ENCODE measurements at places on chromosomes 4 and X.

DNA sequence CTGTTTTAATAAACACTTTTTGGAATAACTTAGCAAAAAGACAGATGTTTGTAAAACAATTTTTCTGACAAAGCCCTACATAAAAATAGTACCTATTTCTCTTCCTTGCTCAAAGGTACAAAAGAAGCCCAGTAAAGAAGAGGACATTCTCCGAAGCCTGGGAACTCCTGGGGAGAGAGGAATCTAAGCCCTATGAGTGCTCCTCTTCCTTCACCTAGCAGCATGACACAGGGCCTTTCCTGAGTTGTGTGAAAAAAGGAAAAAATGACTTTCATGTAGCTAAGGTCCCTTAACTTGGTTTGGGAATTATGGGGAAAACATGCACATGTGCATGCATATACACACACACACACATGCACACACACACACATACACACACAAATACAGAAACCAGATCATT is 586.9 kb downstream of the TMA16 start:
- no peak for DNase-seq

DNA sequence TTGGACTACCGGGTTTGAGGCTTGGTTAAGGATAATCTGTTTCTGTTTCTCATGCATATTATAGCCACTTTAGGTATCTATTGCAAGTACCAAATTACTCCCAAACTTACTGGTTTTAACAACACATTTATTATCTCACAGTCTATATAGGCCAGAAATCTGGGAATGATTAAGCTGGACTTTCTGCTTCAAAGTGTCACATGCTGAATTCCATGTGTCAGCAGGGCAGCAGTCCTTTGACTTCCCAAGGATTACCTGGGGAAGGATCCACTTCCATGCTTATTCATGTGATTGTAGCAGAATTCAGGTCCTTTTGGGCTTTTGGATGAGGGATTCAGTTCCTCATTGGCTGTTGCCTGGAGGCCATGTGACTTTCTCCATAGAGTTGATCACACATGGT is 349.0 kb upstream of the TRAM1L1 start:
- no peak for DNase-seq

GRCh38 chr4:157776930-157777528 is 395.8 kb downstream of the GASK1B start:
- no peak for DNase-seq

GRCh38 chr4:107823870-107824349 is 822 bp upstream of the SGMS2 start:
- no peak for DNase-seq

DNA sequence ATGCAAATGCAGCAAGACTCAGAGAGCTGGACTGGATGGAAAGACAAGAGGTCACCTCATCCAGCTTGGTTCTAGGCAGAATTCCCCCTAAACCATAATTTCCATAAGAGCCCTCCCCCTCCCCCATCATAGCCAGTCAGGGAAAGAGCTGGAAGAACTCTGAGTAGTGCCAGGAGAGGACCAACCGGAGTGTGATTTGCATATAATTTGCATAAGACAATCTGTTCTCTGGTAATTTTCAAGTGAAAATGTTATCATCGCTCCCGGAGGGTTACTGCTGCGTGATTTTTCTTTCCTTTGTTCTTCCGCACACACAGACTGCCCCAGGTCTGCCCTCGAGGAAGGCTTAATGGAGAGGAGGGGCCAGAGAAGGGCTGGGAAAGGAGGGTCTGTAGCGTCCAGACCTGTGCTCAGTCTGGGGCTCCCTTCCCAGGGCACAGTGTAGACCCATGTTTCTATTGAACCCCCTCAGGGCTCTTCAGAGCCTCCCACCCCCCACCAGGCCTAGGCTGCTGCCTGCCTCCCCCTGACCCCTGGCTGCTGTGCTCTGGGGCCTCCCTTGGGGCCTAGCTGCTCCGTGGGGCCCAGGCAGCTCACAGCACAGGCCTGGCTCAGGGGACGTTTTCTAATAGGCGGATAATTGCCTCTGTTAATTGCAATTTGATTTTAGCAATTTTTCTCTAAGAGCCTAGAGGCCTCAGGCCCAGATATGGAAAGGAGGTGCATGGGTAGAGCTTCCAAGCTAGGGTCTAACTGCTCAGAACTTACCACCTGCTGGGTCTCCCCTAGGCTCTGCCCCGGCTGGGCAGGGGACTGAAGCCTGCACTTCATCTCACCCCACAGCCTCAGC is 90.4 kb upstream of the PJA1 start:
- DNase-seq, result no peak

- DNase-seq, result no peak
Observed at GRCh38 chrX:124257924-124258702, 74.3 kb upstream of the TEX13D start.

GRCh38 chrX:70049406-70049805 is 332 bp downstream of the AWAT2 start:
- DNase-seq, result no peak

- no peak for DNase-seq
Observed at GRCh38 chr4:159856451-159856850, 753.6 kb downstream of the RAPGEF2 start.

GRCh38 chr4:25743971-25744370 is 88.3 kb downstream of the SLC34A2 start:
- DNase-seq, result no peak

GRCh38 chrX:35166023-35166422 is 223.4 kb downstream of the FAM47B start:
- DNase-seq, result no peak

DNA sequence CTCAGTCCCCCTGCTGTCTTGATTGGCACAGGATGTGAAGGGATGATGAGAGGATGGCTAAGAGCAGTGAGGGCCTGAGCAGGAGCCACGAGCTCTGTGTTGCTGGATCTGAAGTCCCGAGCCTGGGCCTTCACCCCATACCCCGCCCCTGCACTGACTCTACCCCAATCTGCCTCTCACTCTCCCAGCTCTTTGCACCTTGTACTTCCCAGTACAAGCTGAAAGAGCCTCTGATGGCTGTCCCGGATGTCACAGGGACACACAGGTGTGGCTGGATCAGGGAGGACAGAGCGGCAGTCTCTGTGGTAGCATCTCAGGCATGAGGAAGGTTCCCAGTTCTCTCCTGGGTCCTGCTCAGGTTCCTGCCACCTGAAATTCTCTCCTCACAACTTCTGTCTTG is 103.6 kb downstream of the CHIC2 start:
- DNase-seq, result no peak

- no peak for DNase-seq
Observed at GRCh38 chrX:152844256-152844655, 13.4 kb downstream of the NSDHL start.

DNA sequence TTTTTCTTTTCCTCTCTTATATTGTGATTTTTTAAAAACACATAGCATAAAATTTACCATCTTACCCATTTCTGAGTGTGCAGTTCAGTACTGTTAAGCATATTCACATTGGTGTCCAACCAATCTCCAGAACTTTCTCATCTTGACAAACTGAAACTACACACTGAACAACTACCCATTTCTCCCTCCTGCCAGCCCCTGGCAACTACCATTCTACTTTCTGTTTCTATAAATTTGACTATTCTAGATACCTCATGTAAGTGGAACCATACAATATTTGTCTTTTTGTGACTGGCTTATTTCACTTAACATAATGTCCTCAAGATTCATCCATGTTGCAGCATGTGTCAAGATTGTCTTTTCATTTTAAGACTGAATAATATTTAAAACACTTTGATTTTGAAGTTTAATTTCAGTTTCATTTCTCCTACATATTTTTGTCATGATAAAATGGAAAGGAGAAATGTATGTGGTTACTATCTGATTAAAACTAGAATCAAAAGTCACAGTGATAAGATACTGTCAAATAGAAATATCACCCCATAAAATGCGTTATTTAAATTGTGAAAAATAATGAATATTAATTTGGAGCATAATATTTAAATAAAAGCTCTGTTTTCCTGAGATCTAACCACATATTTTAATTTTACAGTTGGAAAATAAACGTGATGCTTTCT is 122.8 kb downstream of the DIPK2B start:
- DNase-seq, result no peak

GRCh38 chr4:181193131-181193930 is 1049.9 kb upstream of the TENM3 start:
- no peak for DNase-seq

DNA sequence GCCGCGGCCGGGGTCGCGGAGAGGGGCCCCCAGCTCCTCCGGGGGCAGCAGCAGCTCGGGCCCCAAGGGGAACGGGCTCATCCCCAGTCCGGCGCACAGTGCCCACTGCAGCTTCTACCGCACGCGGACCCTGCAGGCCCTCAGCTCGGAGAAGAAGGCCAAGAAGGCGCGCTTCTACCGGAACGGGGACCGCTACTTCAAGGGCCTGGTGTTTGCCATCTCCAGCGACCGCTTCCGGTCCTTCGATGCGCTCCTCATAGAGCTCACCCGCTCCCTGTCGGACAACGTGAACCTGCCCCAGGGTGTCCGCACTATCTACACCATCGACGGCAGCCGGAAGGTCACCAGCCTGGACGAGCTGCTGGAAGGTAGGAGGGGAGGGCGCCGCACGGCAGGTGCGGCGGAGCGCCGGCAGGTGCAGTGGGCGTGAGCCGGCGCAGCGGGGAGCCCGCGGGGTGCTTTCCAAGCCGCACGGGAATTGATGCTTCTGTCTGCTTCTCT is 886 bp downstream of the DCLK2 start:
- DNase-seq, result peak; percentile 65

- DNase-seq, result no peak
Observed at GRCh38 chrX:41689711-41690110, 938 bp downstream of the GPR34 start.

- DNase-seq, result no peak
Observed at GRCh38 chr4:182855312-182855711, 61.9 kb downstream of the DCTD start.

DNA sequence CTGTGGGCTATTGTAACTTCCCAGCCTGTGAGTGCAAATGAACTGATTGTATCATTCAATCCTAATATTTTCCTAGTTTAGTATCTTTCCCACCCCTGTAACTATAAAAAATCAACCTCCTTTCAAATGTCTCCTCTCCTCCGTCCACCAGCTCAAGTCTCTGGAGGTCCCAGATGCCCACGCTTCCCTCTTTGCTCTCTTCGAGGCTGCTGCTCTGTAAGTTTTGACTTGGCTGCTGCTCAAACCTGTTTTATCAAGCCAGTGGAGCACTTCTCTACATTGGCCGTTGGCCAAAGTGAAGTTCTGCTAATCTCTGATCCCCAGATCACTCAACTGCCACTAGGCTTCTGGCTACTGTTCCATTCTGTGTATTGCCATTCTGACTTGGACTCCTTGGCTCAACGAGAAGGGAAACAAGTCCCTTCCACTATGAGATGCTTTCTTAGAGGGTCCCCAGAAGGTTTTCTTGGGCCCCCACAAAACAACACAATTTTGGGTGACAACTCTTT is 60.7 kb upstream of the RAPGEF2 start:
- no peak for DNase-seq

Data from left forelimb (tissue), 1 donor.